ENCODE measurements at places on chromosomes 11 and 22.

DNA sequence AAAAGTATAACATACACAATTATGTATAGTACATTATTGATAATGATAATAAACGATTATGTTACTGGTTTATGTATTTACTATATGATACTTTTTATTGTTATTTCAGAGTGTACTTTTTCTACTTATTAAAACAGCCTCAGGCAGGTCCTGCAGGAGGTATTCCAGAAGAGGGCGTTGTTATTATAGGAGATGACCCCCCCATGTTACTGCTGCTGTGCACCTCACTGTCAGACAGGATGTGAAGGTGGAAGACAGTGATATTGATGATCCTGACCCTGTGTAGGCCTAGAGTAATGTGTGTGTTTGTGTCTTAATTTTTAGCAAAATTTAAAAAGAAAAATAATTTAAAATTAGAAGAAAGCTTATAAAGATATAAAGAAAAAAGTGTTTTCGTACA is 57.6 kb downstream of the REXO2 start:
- H3K4me3 ChIP-seq: no peak overlapping the region
- peaks cover 3% of the 10 kb centered on the region for H3K27me3 ChIP-seq

GRCh38 chr11:12842933-12843636 is 166.0 kb upstream of the RASSF10 start:
- no peaks in the 10 kb centered on the region for H3K36me3 ChIP-seq
- peaks cover 8% of the 10 kb centered on the region for H3K27me3 ChIP-seq
- H3K27ac ChIP-seq: no peak overlapping the region
- peaks cover 10% of the 10 kb centered on the region for H3K4me1 ChIP-seq
- no peak overlapping the region for H3K4me3 ChIP-seq

GRCh38 chr22:43004362-43005035 is 10.4 kb downstream of the PACSIN2 start:
- DNase-seq: no peak
- H3K27ac ChIP-seq: no peak overlapping the region
- H3K27me3 ChIP-seq: no peaks in the 10 kb centered on the region
- H3K4me1 ChIP-seq: peaks cover 53% of the 10 kb centered on the region

- H3K4me1 ChIP-seq: no peaks in the 10 kb centered on the region
- no peak for DNase-seq
- H3K27ac ChIP-seq: no peak overlapping the region
- no peaks in the 10 kb centered on the region for H3K27me3 ChIP-seq
These were observed 892.6 kb downstream of the TBC1D22A start for GRCh38 chr22:47654922-47655491.

DNA sequence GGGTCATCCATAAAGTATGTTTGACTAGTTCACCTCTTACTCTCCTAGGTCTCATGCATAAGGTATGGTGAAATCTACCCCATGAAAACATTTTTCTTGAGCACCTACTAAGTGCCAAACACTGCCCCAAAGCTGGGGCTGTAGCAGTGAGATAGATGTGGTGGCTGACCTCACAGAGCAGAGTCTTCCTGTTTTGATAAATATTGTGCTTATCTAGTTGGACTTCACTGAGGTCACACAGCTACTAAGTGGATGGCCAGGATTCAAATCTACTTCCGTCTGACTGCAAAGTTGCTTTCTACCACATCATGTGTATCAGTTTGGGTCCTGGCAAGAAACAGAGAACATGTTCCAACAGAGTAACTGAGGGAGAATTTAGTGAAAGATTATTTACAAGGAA is 6.4 kb upstream of the HTATIP2 start:
- H3K4me3 ChIP-seq: no peak overlapping the region
- no peak for DNase-seq
- H3K27ac ChIP-seq: no peak overlapping the region

DNA sequence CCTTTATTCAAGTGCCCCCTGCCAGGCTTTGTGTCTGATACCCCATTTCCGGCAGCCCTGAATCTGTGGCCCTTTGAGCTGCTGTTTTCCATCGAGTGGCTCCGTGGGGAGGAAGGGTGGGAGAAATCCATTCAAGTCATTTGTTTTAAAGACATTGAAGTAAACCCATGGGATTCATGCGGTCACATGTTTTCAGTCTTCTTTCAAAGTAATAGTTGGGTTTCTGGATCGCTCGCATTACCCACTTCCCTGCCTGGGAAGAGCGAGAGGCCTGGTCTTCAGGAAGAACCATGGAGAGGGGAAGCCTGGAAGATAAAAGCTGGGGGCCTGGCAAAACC is 14.4 kb downstream of the DAGLA start:
- H3K27me3 ChIP-seq: peaks cover 2% of the 10 kb centered on the region
- DNase-seq: no peak
- no peaks in the 10 kb centered on the region for H3K36me3 ChIP-seq
- H3K4me3 ChIP-seq: no peak overlapping the region
- H3K27ac ChIP-seq: no peak overlapping the region
- peaks cover 20% of the 10 kb centered on the region for H3K4me1 ChIP-seq

GRCh38 chr11:75547617-75548058 is 14.4 kb upstream of the SERPINH1 start:
- peaks cover 7% of the 10 kb centered on the region for H3K27me3 ChIP-seq
- no peak for DNase-seq
- H3K27ac ChIP-seq: no peak overlapping the region

DNA sequence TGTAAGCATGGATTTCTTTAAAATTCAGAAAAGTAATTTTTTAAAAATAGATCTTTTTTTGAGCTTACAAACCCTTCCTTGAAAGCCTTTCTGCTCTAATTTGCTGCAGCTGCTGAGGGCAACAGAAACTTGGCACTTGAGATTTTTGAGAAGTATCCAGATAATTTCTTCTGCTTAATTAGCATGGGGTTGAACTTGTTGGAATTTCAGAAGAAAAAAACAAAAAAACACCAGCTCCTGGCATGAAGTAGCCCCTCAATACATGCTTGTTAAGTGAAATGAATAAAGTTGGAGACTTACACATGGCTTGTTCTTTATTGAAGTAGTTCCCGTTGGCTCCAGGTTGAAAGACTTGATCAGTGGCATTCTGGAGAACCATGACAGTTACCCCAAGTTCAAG is 331.4 kb upstream of the RAG2 start:
- H3K27me3 ChIP-seq: no peaks in the 10 kb centered on the region
- H3K27ac ChIP-seq: no peak overlapping the region
- no peak overlapping the region for H3K4me3 ChIP-seq
- DNase-seq: no peak
- H3K36me3 ChIP-seq: no peaks in the 10 kb centered on the region
- no peaks in the 10 kb centered on the region for H3K4me1 ChIP-seq

GRCh38 chr11:46597609-46598219 is 3.9 kb upstream of the AMBRA1 start:
- H3K27ac ChIP-seq: peak overlapping the region; percentile 13
- H3K36me3 ChIP-seq: no peaks in the 10 kb centered on the region
- no peaks in the 10 kb centered on the region for H3K27me3 ChIP-seq
- DNase-seq: no peak

- no peaks in the 10 kb centered on the region for H3K27me3 ChIP-seq
- H3K27ac ChIP-seq: no peak overlapping the region
- H3K4me3 ChIP-seq: no peak overlapping the region
These were observed 4.9 kb downstream of the CLDN5 start for GRCh38 chr22:19519041-19519926.

DNA sequence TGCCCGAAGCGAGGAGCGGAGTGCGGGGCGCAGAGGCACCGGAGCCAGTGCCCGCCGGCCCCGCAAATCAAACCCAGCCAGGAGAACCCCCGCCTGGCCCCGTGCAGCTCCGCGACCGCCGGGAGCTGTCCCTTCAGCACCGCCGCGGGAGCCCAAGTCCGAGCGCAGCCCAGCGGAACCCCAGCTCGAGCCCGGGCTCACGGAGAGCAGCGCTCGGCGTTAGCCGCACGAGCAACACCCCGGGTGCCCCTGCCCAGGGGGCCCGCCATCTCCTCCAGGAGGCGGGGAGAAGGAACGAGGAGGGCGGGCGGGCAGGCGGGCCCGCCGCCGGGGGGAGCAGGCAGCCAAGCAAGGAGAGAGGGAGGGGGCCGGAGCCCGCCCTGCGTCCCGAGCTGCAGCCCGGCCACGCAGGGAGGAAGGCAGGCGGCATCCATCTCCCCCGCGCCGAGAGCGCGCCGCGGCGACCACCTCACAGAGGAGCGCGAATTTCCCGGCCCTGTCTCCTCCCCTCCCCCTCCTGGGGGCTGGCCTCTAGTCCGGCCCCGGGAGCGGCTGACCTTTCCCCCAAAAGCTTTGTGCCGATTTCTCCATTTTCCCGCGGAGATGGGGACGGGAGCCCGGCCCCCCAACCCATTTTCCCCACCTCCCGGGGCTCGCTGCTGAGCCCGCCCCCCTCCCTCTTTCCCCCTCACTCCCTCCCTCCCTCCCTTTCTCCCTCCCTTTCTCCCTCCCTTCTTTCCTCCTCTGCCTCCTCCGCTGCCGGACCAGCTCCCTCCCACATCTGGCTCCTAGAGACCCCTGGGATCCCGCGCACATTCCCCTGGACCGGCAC is 621 bp downstream of the KCNC1 start:
- H3K36me3 ChIP-seq: no peaks in the 10 kb centered on the region
- H3K4me1 ChIP-seq: no peaks in the 10 kb centered on the region
- H3K27ac ChIP-seq: no peak overlapping the region
- peaks cover 51% of the 10 kb centered on the region for H3K27me3 ChIP-seq

DNA sequence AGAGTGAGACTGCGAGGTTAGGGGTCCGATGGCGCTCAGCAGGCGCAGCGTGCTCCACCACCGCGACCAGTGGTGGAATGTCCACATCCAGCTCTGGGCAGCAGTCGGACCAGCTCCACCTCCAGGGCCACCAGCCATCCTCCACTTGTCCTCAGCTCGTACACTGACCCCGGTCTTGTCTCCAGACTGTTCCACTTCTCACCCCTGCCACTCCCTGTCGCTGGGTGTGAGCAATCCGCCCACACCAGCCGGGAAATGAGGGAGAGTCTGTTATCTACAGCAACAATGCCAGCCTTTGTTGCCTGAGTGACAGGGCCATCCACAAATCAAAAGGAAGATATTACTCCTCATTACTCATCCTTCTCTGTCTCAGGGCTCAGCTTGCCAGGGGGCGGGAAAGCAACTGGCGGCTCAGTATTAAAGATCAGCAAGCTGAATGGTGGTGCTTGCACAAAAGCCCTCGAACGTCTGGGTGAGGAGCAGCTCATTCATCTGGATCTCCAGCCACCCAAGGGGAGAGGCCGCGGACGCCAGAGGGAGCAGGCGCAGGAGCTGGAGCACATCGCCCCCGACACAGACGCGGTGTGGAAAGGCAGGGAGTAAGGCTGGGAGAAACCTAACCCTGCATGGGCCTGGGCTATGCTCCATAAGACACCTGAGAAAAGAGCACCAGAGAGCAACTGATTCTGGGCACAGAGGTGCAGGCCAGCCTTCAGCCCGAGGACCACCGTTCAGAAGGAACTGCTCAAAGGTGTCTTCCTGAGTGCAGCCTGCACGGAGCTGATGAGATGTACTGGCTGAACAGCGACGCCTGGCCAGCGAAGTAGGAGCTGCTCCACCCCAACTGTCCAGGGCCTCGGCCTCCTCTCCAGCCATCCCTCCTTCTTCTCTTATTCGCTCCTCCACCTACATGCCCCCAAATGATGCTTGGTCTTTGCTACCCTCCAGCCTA is 21.9 kb downstream of the IGSF9B start:
- no peak for DNase-seq
- no peaks in the 10 kb centered on the region for H3K27me3 ChIP-seq
- peaks cover 81% of the 10 kb centered on the region for H3K36me3 ChIP-seq
- H3K27ac ChIP-seq: peak overlapping the region; percentile 76
- no peak overlapping the region for H3K4me3 ChIP-seq

DNA sequence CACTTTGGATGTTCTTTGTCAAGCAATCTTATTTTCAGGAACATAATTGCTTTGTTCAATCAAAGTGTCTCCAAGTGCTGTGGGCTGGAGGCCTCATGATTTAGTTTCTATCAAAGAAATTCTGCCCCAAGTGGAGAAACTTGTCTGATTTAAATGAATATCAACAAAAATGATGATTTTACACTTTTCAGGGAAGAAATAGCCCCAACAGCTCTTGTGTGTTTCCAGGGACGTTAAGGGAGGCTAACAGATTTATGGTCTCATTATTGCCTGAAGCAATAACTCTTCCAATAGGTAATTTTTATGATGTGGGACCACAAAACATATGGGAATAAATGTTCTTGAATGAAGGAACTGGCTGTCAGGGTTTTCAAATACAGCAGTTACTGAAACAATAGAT is 699.1 kb downstream of the FAM181B start:
- no peaks in the 10 kb centered on the region for H3K4me1 ChIP-seq
- no peaks in the 10 kb centered on the region for H3K36me3 ChIP-seq
- no peaks in the 10 kb centered on the region for H3K27me3 ChIP-seq
- no peak for DNase-seq
- no peak overlapping the region for H3K27ac ChIP-seq

GRCh38 chr11:117874253-117874909 is 2.1 kb downstream of the FXYD6 start:
- peaks cover 15% of the 10 kb centered on the region for H3K4me1 ChIP-seq
- no peaks in the 10 kb centered on the region for H3K36me3 ChIP-seq
- no peak overlapping the region for H3K4me3 ChIP-seq
- DNase-seq: no peak
- peaks cover 55% of the 10 kb centered on the region for H3K27me3 ChIP-seq

DNA sequence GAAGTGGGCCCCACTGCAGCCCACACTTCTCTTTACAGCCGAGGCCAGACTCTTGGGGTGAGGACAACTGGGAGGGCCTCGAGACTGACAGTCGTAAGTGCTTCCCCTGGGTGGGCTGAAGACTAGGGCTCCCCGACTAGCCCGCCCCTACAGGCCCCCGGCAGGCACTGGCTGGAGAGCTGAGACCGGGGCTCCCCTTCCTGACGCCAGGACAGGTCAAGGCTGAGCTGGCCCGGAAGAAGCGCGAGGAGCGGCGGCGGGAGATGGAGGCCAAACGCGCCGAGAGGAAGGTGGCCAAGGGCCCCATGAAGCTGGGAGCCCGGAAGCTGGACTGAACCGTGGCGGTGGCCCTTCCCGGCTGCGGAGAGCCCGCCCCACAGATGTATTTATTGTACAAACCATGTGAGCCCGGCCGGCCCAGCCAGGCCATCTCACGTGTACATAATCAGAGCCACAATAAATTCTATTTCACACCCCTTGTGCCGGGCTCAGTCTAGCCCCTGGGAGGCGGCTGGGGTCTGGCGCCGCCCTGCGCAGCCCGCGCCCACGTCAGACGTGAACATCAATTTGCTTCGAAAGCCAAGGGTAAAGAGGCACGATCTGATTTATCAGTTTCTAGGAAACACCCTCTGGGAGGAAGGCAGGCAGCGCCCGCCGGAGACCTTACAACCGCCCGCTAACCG is 13.5 kb downstream of the SCYL1 start:
- no peak for DNase-seq
- no peak overlapping the region for H3K4me3 ChIP-seq
- H3K27me3 ChIP-seq: no peaks in the 10 kb centered on the region
- no peak overlapping the region for H3K27ac ChIP-seq
- peaks cover 5% of the 10 kb centered on the region for H3K4me1 ChIP-seq

GRCh38 chr11:124812876-124813275 is 12.7 kb upstream of the MSANTD2 start:
- no peak for DNase-seq
- no peak overlapping the region for H3K27ac ChIP-seq
- H3K36me3 ChIP-seq: no peaks in the 10 kb centered on the region

DNA sequence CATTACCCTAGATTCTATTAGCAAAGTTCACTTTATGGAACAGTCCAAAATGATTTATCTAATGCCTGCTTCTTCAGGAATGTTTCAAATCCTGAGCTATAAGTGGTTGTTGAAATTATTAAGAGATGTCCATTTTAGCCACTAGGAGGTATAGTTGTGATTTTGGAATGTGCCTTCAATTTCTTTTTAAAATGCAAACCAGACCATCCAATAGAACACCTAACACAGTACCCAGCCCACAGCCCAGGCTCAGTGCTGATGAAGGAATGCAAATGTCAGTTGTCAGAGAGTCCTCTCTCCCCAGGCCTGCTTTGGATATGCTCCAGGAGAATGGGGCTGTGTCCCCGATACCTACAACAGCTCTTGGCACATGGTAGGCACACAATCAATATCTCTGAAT is 85.8 kb upstream of the E2F8 start:
- no peak for DNase-seq
- H3K27ac ChIP-seq: no peak overlapping the region
- no peaks in the 10 kb centered on the region for H3K36me3 ChIP-seq
- no peak overlapping the region for H3K4me3 ChIP-seq
